ENCODE measurements at places on chromosomes 6 and 20.
A peak's percentile ranks its signal among the peaks of the same experiment; 100 is the strongest.

- DNase-seq: no peak
Observed at GRCh38 chr20:50724851-50725723, 6.3 kb upstream of the PARD6B start.

DNA sequence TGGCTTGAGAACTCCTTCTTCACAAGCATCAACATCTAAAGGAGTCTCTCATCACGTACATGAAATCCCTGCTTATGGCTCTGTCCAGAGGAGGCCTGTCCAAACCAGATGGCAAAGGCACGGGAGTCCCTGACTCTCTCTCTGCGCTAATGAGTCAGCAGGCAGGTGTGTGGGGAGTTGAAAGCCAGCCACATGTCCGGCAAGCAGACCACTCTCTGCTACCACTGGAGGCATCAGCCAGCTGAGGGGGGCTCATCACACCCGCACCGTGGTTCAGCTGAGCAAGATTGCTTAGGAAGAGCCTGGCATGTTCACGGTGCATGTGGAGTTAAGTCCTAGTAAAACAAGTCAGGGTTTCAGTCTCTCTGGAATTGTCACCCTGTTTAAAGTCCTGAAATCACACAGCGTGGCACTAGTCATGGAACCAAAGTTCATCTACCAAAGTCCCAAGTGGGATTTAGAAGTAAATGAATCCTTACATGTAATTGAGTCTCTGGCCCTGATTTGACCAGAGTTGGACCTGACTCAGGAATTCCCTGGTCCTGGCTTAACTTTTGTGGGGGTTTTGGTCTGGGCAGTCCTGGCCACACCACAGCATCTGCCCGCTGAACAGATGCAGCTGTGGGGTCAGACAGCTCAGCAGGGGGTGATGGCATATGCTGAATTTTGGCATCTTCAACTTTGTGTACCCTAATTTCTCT lies 155.2 kb upstream of the RIN2 start:
- no peak for DNase-seq

GRCh38 chr6:36120539-36120938 lies 9.8 kb upstream of the MAPK13 start:
- peak; percentile 85 for DNase-seq

- no peak for DNase-seq
Observed at GRCh38 chr6:25960734-25961133, 1.9 kb upstream of the TRIM38 start.

DNA sequence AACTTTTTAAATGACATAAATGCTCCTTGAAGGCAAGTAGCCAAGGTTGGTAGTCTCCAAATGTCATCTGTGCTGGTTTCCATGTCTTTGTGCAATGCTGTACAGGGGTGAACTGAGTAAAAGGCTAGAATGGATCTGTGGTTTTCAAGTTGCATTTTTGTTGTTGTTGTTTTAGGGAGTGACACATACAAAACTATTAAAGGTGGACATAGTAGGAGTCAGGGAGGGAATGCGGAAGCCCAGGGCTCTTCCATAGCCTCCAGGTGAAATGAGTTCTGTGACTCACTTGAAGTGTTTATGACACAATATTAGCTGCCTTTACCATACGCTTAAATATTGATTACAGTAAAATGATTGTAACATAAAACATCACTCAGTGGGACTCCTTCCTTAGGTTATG lies 22.5 kb upstream of the QKI start:
- no peak for DNase-seq

DNA sequence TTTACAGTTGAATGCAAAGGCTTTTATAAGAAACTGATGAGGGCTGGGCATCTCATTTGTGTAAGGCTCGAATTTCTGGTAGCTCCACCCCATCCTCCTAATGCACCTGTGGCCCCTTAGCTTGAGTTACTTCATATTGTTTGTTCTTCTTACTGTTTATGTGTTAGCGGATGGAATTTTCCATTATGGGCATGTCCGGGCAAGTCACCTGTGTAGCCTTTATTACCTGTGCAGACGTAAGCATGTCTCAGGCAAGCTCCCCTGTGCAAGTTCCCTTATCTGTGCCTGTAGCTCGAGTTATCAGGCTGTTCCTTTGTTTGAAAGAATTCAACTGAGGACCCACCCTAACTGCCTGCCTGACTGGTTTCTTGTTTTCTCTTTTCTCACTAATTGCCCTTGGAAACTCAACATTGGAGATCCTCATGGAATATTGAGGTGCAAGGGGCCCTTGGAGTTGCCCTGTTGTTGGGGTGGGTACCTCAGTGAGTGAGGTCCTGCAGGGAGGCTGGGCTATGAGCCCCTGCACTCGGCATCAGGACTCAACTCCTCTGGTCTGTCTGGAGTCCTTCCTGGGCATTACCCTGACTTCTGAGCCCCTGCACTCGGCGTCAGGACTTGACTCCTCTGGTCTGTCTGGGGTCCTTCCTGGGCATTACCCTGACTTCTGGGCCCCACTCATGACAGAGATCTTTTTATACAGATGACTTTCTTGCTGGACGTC lies 207.9 kb upstream of the SULF2 start:
- no peak for DNase-seq

DNA sequence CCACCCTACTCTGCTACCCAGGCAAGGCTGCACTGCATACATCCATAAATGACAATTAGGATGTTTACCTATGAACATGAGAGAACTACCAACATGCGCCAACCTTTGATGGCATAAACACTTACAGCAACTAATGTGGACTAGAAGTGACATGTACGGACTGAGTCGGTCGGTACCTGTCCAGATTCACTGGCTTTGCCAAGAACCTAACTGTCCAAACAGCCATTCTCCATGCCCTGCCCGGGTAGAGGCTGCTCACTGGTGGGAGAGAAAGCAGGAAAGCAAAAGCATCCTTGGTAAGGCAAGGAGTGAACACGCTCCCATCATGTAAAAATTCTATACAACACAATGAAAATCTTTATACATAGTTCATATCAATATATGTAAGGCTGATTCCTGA lies 30.0 kb downstream of the SYNDIG1 start:
- DNase-seq: no peak

DNA sequence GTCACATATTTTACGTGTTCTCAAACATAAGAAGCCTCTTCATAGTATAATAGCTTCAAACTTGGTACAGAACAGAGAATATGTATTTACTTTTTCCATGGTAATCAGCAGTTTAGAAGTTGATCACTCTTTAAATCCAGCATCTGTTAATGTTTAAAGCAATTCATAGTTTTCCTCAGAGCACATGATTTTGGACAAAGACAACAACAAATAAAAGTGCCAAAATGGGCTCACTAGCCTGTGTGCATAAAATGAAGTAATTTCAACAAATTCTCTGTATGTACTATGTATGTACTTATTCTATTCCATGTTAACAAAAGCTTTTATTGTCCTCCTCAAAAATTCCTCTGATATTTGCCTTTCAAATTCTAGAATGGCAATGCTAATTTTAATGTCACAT lies 38.1 kb upstream of the UST start:
- no peak for DNase-seq

GRCh38 chr6:167660944-167661551 lies 165.7 kb upstream of the AFDN start:
- no peak for DNase-seq

GRCh38 chr6:117272891-117273290 lies 7.5 kb downstream of the VGLL2 start:
- no peak for DNase-seq

GRCh38 chr6:27891320-27891875 lies 20.8 kb downstream of the OR2B2 start:
- no peak for DNase-seq

DNA sequence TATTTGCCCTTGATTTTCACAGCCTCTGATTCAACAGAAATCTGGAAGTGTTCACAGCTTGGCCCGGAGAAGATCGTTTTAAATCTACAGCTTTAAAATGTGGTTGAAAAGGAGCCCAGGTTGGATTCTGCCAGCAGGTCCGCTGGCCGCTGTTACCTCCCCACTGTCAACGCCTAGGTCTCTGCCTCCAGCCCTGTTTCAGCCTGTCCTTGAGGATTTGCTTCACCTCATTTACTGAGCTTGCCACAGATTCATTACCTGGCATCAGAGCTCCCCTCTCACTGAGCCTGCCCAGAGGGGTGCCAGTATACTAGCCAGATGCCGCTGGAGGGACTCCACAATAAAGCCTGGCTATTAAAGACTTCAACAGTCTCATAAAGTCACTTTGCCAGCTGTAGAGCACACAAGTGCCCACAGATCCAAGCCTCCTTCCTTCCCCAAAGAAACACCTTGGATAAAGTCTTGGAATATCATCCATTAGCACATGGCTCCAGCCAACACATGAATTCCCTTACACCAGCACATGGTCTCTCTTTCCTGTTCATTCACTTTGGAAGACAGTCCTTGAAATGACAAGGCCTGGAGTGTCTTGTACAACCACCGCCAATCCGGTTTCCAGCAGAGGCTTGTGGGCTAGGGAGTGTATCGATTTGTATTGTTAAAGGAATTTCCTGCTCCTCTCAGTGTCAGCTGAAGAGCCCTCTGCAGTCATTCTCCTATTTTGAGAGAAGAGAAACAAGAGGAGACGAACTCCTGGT lies 9.5 kb upstream of the NR2E1 start:
- DNase-seq: no peak

- DNase-seq: no peak
Observed at GRCh38 chr20:58675641-58676040, 17.0 kb upstream of the NPEPL1 start.

DNA sequence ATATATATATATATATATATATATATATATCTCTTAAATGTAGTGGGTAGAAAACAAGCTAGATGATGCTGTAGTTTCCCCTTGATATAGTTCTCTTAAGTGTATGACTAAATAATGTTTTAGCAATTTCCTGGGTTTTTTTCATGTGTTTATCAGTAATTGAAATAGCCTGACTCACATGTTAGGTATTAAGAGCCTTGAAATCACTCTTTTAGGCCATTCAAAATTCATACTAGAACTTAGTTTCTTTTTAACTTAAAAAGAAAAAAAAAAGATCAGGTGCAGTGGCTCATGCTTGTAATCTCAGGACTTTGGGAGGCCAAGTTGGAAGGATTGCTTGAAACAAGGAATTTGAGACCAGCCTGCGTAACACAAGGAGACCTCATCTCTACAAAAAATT lies 44.1 kb downstream of the NKX2-4 start:
- DNase-seq: no peak

DNA sequence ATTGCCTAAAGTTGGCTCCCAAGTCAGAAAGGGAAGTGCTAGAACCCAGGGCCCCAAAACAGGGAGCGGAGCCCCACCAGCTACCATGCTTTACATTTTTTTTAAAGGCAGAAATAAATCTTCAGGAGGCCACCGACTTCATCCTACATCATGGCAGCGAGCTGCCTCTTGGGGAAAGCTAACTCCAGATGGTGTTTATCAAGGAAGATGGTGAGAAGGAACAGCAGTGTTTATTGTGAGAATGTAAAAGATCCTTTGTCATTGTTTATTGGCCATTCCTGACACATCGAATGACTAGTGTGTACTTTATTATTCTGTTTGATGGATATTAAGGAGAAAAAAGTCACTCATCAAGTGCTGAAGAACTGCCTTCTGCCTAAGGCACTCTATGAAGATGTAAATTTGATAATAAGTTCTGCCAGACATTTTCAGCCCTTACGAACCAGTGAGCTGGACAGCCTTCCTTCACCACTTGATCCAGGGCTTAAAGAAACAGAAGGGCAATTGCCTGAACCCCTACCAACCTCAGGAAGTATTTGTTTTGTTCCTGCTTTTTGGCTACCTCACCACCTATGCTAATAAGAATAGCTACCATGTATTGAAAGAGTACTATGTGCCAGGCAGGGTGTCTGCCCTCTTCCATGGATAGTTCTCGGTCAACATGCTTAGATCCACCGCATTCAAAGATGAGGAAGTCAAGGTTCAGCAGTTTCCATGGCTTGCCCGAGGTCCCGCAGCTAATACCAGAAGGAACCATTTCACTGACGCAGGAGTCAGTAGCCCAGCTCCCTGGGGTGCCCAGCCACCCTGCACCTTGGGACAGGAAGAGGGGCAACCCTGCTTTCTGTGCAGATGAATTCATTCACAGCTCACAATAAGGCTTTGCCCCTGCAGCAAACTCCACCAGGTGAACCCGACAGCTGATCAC lies 194.7 kb upstream of the RREB1 start:
- DNase-seq: no peak

DNA sequence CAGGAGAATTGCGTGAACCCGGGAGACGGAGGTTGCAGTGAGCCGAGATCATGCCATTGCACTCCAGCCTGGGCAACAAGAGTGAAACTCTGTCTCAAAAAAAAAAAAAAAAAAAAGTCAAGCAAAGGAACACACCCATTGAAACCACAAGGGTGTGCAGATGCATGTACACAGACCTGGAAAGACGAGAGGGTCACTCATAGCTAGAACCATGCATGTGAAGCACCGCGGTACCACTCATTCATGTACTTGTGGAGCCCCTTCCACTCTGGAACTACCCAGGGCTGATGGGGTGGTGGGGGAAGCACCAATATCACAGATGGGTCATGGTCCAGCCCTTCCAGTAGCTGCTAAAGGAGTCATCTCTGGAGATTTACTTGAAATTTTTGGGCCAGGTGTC lies 7.4 kb upstream of the TJAP1 start:
- DNase-seq: no peak

DNA sequence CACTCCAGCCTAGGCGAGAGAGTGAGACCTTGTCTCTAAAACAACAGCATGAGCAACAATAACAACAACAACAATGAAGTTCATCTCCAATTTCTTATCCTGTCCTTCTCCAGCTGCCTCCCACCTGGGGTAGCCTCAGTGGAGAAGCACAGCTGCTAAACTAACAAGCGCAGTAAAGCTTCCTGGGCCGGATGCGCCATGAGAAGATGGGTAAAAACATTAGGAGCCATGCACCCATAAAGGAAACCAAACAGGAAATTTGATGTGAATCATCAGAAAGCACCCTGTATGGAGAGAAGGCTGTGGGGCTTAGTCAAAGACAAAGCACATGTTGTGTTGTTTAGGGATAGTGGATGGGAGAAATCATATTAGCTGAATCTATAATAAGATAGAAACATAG lies 61.1 kb upstream of the CCN6 start:
- peak; percentile 71 for DNase-seq

- no peak for DNase-seq
Observed at GRCh38 chr6:134590449-134590848, 272.5 kb upstream of the SGK1 start.

GRCh38 chr6:82144007-82144851 lies 103.3 kb downstream of the IBTK start:
- DNase-seq: no peak

GRCh38 chr20:9140162-9140760 lies 71.4 kb downstream of the PLCB4 start:
- DNase-seq: no peak

DNA sequence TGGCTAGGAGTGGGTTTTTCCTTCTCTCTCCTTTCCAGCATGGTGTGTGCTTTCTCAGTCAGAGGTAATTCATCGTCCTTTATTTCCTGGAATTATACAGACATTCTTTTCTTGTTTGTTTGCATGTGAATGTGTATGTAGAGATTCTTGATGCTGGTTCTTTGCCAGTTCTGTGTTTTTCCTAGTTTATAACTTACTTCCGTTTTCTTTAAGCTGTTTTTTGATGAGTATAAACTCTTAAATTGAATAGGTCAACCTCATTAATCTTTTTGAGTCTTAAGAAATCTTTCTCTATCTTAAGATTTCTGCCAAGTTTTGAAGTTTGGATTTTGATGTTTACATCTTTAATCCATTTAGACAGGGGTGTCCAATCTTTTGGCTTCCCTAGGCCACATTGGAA lies 38.7 kb downstream of the IGF2R start:
- DNase-seq: no peak

All from CD4-positive, alpha-beta T cell treated with Interleukin-12 subunit alpha and Interleukin-12 subunit beta, for 1 hour (primary cell).